Kidney capillary endothelial cell (primary cell): ENCODE measurements at places on chromosomes 3 and 15.

- no peak for DNase-seq
Observed at GRCh38 chr15:70200511-70201424, 103.1 kb upstream of the TLE3 start.

DNA sequence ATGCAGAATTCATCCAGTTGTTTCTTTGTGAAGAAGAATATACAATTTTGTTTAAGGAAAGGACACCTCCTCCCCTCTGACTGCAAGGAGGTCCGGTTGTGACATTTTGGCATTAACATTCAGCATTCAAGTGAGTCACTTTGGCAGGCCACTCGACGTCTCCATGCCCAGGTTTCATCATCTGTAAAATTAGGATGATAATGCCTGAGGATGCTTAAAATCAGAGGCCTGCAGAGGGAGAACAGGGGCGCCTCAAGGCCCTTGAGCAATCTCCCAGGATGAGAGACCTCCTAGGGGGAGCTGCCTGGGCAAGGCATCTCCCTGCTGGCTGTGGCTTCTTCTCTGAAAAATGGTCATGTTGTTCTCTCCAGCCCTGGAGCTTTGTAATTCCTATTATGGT, 236.0 kb downstream of the CACNA2D3 start:
- DNase-seq: no peak

GRCh38 chr3:126753191-126754160, 49.4 kb downstream of the CHCHD6 start:
- DNase-seq: no peak

GRCh38 chr15:31806106-31806505, 224.2 kb upstream of the CHRNA7 start:
- DNase-seq: no peak

- peak; percentile 54 for DNase-seq
Observed at GRCh38 chr15:101091080-101092017, 160.5 kb downstream of the CHSY1 start.

DNA sequence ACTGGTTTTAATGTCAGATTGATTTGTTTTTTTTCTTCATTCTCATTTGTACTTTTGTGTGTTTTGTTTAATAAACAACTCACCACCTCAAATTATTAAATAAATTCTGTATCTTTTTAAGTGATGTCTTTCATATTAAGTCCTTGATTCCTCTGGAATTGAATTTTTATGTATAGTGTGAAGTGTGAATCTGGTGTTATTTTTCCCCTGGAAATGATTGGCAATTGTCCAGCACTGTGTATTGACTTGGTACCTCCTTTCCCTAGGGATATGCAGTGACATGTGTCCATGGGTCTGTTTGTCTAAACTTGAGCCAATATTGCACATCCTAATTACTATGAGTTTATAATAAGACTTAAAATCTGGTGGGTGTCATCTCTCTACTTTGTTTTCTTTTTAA, 2.1 kb downstream of the RNU5B-1 start:
- no peak for DNase-seq

GRCh38 chr3:21036888-21037287, 714.1 kb downstream of the ZNF385D start:
- no peak for DNase-seq

DNA sequence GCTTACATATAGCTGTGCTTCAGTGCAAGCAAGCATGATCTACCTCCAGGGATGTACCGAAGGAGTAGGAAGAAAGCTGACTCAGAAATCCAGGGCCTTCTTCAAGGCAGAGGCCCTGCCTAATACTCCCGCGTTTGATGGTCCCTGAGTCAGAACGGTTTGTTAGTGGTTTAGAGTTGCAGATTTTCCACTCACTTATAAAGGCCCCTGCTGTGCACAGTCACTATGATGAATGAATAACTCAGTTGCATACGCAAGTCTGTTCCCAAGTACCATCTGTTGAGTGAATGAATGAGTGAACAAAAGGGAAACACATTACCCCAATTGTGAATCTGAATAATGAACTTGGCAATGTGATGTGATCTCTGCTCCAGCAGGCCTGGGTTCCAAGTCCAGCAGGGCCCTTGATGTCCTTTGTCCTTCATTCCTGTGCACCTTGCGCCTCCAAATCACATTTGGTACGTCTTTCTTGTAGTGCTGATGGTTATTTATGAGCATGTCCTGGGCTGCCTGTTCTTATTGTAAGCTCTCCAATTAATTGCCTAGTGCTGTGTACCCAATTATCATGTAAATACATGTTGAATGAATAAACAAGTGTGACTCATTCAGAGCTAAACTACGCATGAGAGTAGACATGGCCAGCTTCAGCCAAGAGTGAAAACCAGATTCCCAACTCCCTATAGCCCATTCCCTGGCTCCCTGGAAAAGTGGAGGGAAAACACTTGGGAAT, 85.3 kb upstream of the LIMD1 start:
- DNase-seq: no peak

- DNase-seq: no peak
Observed at GRCh38 chr3:193842832-193843473, 249.9 kb downstream of the OPA1 start.

- peak; percentile 71 for DNase-seq
Observed at GRCh38 chr15:71448688-71449114, 333.4 kb downstream of the THSD4 start.

GRCh38 chr3:138854204-138854603, 19.5 kb upstream of the PIK3CB start:
- no peak for DNase-seq

- DNase-seq: no peak
Observed at GRCh38 chr3:108125550-108126071, 34.8 kb upstream of the CD47 start.

DNA sequence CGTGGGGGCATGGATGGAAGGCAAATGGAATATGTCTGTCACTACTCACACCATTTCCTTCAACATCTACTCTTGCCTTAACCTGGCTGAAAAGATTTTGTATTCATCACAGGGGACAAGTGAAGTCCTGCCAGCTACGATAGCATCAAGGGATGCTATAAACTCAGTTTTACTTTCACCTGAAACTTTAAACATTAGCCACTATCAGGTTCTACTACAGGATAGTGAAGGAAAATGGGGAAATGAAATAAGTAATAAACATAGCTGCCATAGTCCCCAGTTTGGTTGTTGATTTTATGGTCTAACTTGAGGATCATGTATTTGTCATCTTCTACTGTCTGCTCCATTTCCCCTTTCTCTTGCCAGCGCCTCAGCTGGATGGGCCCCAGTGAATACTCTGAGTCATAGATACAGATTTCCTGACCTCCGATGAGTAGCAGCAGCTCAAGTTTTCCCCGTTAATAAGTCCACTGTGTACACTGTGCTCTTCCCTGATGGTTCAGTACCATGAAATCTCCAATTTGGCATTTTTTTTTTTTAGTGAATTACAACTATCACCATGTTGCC, 338.2 kb upstream of the SLCO3A1 start:
- peak; percentile 84 for DNase-seq

GRCh38 chr3:187616307-187616972, 53.8 kb downstream of the SST start:
- DNase-seq: peak; percentile 26

DNA sequence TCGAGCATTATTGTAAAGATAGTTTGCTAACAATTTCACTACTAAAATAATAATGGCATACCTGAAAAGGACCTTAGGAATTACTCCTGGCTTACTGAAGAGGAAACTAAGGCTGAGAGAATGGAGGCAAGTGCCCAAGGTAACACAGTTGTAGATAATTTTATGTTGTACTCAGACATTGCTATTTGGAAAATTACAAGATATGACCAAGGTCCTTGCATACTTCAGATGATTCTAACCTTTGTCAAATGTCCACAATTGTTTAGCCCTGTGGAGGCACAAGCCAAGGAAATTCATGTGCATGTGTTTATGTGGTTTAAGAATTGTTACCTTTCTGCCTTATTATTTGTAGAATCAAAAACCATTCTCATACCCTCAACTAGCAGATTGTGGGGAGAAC, 105.7 kb downstream of the TUSC7 start:
- no peak for DNase-seq

- no peak for DNase-seq
Observed at GRCh38 chr15:64894395-64895056, 17.2 kb upstream of the ANKDD1A start.

- DNase-seq: no peak
Observed at GRCh38 chr15:68200016-68200861, 4.9 kb downstream of the CALML4 start.

- no peak for DNase-seq
Observed at GRCh38 chr3:46549408-46549904, 16.6 kb downstream of the LRRC2 start.

- no peak for DNase-seq
Observed at GRCh38 chr15:78212008-78212407, 22.4 kb downstream of the ACSBG1 start.

- no peak for DNase-seq
Observed at GRCh38 chr3:124576565-124577493, 153.4 kb upstream of the UMPS start.

GRCh38 chr3:179081885-179082284, 10.3 kb upstream of the ZMAT3 start:
- DNase-seq: no peak

DNA sequence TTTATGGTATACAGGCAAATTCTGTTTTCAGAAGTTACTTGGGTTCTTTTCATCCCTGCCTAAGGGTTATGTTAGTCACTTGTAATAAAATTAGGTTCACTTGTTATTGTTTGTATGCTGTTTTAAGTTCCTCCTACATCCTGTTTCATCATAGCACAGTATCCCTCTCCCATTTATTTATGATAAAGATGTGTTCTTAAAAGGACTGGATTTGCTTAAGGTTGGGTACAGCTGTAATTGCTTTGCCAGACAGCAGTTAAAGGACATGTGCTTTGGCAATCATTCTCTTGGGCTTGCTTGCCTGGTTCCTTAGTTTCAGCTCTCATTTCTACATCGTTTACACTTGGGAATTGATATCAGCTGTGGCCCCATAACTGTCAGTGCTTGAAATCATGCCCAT, 11.7 kb downstream of the ATP2C1 start:
- DNase-seq: peak; percentile 21

DNA sequence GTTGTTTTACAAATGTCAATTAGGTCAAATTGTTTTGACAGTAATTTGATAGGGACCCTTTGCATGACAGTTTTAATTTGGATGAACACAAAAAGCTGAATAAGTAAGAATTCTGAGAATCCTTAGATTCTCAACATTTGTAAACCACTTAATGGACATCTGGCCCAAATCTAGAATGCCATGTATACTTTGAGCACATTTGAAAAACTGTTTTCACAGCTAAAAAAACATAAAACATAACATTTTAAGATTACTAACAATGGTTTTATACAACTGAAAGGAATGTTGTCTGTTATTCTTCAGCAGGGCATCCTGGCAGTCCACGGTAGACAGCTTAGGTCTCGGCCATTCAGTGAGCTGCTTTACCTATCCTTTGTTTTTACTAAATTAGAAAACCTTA, 34.5 kb upstream of the TM2D3 start:
- no peak for DNase-seq

- DNase-seq: peak; percentile 43
Observed at GRCh38 chr3:58041182-58041825, 33.1 kb downstream of the FLNB start.

GRCh38 chr15:57216288-57216687, 160.0 kb upstream of the CGNL1 start:
- peak; percentile 62 for DNase-seq

DNA sequence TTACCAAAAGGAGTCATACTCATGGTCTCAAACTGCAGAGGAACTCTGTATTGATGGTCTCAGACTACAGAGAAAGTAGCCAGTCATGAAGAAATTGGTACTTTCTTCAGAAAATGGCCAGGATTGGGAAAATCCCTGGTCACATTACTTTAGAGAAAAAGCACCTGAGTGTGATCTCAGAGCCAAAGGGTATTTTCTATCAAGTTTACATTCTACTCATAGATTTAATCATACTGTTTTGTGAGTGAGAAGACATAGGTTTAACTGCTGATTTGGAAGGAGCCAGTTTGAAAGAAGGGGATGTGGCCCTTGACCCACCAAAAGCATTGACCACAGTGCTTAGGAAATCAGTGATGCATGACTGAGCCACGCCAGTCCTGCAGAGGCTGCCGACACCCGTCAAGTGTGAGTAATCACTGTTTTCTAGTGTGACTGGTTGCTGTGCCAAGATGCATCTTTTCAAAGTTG, 203.6 kb downstream of the AKAP13 start:
- peak; percentile 65 for DNase-seq

DNA sequence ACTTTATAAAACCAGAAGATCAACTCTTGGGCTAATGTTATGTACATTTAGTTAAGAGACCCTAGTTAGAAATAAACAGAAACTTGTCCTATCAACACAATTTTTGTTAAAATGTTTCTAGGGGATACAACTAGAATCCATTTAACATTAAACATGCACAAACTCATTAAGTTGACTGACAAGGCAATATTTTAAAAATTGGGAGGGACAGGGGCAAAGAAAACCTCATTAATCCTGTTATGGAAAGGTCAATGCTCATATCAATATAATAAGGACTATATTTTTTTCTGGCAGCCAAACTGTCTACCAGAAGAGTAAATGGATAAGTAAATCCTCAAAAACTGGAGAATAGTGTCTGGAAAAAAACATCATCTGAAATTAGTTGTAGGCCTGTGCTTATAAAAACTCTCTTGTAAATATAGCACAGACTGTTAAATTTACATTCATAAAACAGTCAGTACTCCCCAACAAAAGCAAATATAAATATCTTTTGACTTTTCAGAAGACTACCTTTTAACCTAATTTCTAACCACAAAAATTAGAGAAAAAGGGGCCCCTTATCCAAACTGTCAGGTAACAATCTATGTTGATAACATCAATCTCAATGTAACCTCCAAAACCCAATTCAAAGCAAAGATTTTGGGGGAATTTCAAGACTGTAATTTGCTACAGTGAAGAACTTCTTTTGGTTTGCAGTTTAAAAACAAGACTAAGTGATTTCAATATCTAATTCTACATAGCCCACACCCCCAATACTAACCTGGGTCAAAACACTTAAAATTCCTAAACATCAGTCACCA, 4.2 kb downstream of the TRA2B start:
- no peak for DNase-seq

- no peak for DNase-seq
Observed at GRCh38 chr3:134640872-134641470, 9.9 kb downstream of the KY start.

DNA sequence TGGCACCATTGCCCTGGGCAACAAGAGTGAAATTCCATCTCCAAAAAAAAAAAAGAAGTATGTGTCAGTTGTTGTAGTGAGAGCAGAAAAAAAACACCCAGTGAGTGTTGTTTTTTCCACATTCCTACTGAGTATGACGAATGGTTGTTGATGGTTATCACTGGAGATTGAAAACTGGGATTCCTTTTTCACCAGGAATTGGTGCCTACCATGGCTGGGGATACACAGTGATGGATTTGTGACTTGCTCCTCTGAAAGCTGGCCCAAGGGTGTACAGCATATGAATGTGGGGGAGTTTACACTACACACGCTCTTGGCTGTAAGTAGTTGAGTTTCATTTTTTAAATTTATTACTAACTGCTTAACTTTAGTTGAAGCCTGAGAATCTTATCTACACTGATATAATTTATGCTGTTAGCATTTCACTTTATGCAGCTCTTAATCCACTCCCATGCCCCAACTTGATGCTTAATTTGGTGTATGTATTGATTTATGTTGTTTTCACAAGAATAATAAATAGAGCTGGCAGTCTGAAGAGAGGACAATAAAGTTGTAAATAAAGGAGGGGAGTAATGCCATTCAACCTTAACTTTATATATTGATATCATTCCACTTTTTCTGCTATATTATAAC, 56.0 kb upstream of the MME start:
- DNase-seq: no peak
